MCF 10A (cell line): ENCODE measurements at places on chromosomes 6 and 20.
A peak's percentile ranks its signal among the peaks of the same experiment; 100 is the strongest.

DNA sequence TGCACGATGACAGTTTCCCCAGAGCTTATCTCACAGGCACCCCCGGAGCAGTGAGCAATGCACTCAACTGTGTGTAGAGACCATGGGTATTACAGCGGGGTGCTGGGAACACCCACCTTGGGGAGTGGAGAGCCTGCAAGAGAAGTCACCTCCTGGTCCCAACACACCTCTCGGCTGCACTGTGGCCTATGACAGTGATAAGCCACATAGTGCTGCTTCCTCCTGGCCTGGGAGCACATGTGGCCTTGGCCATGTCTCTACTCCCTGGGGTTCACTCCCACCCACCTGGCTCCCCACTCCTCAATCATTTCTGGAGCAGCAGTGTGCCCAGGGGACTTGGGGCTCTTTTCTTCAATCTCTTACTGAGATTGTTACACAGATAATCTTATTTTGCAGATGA, 77.0 kb downstream of the SLC24A3 start:
- DNase-seq, result no peak

- DNase-seq, result peak; percentile 58
These were observed 70.0 kb downstream of the PTPN1 start for GRCh38 chr20:50580016-50580747.

DNA sequence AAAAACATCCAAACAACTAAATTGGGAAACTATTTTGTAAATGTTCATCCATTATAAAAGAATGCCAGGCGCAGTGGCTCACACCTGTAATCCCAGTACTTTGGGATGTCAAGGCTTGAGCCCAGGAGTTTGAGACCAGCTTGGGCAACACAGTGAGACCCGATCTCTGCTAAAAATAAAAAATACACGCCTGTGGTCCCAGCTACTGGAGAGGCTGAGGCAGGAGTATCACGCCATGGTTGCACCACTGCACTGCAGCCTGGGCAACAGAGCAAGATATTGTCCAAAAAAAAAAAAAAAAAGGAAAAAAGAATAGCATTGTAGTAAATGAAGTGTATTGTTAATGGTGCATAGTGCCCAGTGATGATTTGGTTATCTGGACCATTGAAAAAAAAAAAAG, 38.7 kb downstream of the FKBP5 start:
- DNase-seq, result no peak

- DNase-seq, result no peak
These were observed 28.3 kb upstream of the PREX1 start for GRCh38 chr20:48856130-48856529.

- DNase-seq, result no peak
These were observed 98.1 kb downstream of the RALGAPA2 start for GRCh38 chr20:20614391-20614790.

- no peak for DNase-seq
These were observed 307.0 kb upstream of the PRDM1 start for GRCh38 chr6:105779110-105779509.

GRCh38 chr6:156804402-156804801, 27.2 kb downstream of the ARID1B start:
- no peak for DNase-seq

DNA sequence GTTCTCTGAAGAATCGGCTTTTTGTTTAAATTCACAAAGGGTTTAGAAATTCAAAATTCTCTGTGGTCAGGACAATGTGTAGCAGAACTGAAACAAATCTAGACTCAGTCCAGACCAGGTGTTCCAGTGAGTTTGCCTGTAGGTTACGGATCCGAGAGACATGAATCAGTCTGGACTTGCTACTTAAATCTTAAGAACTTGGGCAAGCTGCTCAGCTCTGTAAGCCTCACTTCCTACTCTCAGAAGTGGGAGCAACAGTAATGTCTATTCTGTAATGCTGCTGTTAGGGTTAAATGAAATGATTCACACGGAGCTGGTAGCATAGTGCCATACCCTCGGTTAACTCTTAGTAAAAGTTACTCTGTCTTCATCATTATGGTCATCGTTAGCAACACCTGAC, 37.7 kb downstream of the HECA start:
- DNase-seq, result no peak

DNA sequence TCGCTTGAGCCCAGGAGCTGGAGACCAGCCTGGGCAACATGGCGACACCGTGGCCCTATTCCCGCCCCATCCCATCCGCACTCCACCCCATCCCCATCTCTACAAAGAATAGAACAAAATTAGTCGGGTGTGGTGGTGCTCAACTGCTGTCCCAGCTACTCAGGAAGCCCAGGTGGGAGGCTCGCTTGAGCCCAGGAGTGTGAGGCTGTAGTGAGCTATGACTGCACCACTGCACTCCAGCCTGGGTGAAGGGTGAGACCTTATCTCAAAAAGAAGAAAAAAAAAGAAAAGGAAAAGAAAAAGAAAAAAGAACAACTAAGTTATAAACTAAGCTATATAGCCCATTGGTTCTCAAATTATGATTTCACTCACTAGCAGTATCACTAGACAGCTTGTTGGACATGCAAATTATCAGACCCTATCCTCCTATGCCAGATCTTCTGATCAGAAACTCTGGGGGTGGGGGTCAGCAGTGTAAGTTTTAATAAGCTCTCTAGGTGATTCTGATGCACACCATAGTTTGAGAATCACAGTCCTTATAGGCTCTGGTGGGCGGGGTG, 491 bp upstream of the ITCH start:
- no peak for DNase-seq

DNA sequence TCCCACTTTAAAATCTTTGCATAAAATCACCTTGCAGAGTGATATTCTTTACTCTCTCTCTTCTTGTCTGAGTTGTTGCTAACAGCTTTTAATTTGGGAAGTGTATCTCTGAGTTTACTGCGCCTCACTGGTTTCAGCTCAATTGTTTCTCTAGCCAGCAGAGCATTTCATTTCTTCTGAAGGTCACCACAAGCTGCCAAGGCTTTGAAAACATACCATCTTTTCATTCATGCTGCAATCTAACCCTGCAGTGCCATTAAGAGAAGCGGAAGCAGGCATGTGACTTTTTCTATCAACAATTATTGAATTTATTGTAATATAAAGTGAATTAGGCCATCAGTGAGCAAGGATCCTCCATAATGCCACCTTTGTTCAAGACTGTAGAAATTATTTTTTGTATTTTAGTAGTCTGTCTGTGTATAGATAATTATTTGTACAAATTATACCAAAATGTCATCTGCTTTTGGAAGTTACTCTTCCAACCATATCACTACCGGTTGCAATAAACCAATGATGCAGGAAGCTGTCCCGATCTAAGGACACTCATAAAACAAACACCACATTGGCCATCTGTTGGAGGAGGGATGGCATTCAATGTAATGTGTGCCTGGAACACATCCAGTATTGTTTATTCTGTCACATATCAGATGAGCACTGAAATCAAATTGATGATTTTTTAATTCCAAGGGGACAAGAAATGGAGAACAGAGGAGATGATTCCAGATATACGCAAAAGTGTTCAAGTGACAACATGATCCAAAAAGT, 26.8 kb downstream of the HS3ST5 start:
- DNase-seq, result no peak

GRCh38 chr6:130366107-130367005, 539 bp downstream of the TMEM200A start:
- no peak for DNase-seq

DNA sequence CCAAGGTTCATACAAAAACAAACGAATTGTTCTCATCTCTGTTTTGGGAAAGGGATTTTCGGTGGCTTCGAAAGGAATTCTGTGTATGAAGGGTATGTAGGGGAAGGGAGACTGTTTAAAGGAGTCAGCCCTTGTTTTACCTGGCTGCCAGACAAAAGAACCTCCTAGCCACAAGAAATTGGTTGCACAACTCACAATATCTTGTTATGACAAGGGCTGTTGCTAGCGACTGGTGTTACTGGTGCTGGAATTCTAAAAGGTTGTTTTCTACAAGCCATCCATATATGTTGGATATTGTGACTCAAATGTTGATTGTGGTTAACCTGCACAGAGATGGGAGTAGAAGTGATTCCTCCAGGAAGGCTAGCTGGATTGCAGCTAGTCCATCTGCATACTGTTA, 34.6 kb upstream of the CITED2 start:
- DNase-seq, result peak; percentile 76

DNA sequence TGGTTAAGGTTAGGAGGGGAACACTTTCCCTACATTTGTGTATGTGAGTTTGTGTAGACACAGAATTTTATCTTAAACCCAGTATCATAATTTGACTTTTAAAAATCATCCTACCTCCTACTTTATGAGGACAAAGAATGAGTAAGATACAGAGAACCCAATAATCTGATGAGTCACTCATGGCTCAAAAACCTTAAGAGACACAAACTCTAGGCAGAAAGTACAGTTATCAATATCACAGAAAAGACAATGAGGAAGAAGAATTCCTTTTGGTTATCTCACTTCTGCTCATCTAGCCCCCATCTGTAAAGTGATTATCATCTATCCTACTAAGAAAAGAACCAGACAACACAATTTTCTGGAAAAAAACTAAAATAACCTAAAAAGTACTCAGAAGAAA, 87.7 kb downstream of the EPB41L2 start:
- no peak for DNase-seq

DNA sequence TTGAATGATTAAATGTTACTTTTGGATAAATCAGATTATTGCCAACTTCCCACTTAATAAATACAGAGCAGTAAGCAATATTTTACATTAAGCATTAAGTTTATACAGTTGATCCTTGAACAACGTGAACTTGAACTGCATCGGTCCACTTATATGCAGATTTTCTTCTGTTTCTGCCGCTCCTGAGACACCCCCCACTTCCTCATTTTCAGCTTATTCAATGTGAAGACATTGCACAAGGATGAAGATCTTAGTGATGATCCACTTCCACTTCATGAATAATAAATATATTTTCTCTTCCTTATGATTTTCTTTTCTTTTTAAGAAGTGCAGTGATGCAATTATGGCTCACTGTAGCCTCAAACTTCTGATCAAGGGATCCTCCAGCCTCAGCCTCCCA, 167.2 kb downstream of the LINC00237 start:
- no peak for DNase-seq

DNA sequence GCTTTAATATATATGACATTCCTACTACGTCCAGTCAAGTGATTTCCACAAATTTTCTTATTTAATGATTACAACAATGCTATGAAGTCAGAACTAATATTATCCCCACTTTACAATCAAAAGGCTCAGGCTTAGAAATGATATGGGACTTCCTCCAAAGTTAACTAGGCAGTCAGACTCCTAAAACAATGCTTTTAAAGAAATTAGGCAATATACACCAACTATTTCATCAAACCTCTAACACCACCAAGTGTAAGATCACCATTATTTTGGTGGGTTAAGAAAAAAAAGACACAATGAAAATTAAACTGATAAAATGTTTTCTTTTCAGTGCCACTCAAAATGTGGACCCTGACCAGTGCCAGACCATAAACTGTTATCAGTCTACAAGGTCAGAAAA, 256.1 kb upstream of the RUNX2 start:
- no peak for DNase-seq
